NCI-H1694 (cell line): ENCODE measurements at places on chromosomes 7 and 10.

- DNase-seq: no peak
Measured at GRCh38 chr7:134818613-134819345, 39.3 kb downstream of the CALD1 start.

GRCh38 chr7:32648408-32649156 is 153.3 kb downstream of the AVL9 start:
- no peak for DNase-seq

GRCh38 chr7:78768859-78769258 is 684.6 kb downstream of the MAGI2 start:
- DNase-seq: no peak

DNA sequence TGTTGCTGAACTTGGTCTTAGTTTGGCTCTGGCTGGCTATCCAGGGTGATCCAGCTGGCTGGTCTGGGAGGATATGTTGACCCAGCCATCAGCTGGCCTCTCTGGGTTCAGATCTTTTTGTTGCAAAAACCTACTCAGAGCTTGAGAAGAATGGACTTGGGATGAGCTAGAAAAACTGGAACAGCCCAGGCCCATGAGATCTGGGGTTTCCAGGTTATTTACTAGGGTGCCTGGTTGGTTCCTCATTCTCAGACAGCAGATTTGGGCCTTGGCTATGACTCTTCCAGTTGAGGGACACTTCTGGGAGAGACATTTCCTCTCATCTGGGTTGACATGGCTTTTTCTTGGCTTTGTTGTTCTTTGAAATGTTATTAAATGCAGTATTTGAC is 116.6 kb downstream of the ADCY1 start:
- DNase-seq: no peak

DNA sequence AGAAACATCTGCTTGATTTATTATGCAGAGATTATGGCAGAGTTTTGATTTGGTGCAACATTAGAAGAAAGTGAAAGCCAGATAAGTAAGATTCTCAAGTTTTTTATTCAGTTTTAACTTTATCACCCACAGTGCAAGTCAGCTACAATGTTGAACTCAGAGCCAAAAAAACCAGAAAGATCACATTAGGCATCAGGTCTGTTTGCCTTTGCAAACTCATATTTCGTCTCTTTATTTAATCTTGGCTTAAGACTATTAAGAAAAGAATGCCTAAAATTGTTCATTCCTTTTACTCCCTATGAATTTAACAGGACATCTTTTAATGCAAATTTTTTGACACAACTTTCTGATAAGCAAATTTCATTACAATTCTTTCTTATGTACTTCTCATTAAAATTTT is 76.0 kb upstream of the TMEM26 start:
- no peak for DNase-seq

GRCh38 chr10:113228530-113228929 is 278.5 kb downstream of the TCF7L2 start:
- DNase-seq: no peak

GRCh38 chr10:28592953-28593352 is 60.0 kb downstream of the WAC start:
- no peak for DNase-seq

GRCh38 chr7:86257894-86258293 is 385.8 kb upstream of the GRM3 start:
- no peak for DNase-seq

DNA sequence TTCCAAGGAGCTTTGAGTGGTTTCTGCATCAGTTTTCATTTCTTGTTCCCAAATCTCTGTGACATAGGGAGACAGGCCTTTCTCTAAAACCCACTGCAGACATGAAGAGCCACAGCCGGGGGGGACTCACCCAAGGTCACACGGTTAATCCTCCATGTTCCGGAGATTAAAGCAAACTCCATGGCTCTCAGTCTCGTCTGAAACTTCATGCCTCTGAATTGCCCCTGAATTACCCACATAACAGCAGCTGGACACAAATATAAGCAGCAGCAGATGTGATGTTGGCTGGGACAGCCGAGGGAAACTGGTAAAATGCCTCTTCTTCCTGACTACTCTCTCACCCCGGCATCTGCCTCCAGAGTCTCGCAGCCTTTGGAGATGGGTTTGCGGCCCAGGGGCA is 402.2 kb downstream of the DNAJB6 start:
- no peak for DNase-seq

DNA sequence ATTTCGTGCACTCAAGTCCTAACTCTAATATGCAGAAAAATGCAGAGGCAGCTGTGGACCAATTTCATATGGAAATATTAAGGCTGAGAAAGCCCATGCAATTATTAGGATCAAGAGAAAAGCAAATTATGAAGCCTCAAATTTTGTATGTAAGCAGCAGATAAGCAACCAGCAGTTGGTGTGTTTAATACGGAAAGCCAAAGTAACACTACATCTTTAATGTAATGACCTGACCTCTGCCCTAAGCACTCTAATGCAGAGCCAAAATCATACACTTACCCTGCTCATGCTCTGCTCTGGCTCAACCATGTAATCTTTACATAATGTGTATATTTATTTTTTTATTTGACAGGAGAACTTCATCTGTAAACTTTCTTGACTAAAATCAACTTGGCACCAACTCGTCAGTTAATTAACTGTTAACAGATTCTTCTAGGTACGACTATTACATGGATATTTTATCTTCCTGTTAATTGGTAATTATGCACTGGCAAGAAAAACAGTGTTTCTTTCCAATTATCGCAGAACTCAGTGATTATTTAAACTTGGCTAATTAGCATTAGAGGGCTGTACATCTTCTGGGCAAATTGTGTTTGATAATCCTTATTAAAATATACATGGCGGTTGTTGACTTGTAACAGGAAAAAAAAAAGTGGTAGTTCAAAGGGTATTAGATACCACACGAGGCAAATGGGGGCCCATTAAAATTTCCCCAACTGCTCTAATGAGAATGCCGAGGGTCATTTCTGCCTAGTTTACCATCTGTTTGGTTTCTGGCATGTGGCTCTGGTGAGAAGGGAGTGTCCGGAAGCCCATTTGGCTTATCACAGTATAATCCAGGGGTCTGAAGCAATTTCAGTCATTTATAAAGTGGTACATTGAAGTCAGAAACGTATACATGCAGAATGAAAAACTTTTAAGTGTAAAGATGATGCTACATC is 94.5 kb downstream of the RELN start:
- peak; percentile 10 for DNase-seq

DNA sequence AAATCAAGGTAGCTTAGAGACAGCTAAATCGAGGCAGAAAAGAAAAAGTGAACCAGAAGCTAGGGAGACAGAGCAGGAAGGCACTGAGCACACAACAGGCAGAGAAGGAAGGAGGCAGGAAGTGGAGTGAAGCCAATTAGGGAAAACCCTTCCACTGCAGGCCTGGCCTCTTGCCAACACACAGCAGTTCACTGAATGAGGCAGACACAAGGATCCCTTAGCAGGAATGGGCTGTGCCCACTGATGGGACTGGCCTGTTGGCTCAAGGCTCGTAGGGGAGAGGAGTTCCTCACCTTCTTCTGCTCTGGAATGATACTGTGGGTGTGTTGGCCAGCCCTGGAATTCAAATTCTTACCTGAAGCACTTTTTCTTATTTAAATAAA is 220.3 kb upstream of the STK17A start:
- DNase-seq: no peak

- no peak for DNase-seq
Measured at GRCh38 chr10:132142396-132143161, 44.2 kb upstream of the DPYSL4 start.

DNA sequence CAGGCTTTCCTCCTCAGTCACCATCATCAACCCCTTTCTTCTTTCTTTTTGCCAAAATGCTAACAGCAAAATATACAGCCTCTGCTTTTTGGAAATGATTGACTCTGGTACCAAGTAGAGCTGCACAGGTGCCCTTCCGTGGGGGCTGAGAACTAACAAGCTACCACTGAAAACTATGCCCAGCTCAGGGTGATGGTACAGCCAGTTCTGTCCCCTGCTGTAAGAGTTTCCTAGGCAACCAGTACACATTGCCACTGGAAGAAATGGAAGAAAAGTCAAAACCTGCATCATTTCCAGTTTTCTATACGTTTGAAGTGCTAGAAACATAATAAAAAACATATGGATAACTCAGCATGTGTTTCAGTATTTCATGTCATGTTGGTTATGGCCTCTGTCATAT is 297.5 kb downstream of the PRKG1 start:
- no peak for DNase-seq

- no peak for DNase-seq
Measured at GRCh38 chr7:38211940-38212339, 33.9 kb downstream of the STARD3NL start.

- DNase-seq: no peak
Measured at GRCh38 chr10:30158325-30158960, 99.1 kb upstream of the JCAD start.

GRCh38 chr10:14971867-14972448 is 12.8 kb downstream of the MEIG1 start:
- peak; percentile 1 for DNase-seq

DNA sequence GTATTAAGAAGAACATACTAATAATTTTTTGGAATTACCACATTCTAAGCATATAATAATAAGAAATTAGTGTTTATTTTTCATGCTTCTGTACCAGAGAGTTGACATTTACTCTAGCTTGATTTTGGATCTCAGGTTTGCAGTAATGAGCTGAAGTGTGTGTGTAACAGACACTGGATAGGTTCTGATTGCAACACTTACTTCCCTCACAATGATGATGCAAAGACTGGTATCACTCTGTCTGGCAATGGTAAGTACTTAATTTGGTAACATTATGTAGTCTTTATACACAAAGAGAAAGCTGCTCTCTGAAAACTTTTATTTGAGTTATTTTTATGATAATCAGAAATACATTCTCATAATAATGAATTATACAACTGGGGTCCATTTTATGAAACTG is 54.1 kb downstream of the SRI start:
- DNase-seq: no peak

DNA sequence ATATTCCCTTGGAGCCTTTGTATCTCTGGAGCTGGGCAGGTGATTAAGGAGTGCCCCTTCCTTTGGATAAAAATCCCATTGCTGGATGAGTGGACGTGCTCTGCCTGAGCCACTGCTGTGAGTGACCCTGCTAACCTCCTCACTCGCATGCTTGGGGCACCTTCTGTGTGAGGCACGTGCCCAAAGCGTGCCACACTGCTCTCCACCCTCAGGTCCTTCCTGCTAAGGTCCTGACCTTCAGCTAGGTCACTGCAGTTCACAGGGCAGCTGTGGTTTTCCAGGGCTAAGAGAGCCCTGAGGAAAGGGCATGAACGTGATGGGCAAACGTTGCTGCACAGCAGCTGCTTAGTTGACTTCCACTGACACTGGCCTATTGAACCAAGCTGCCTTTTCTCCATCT is 204.4 kb upstream of the COBL start:
- DNase-seq: no peak

- no peak for DNase-seq
Measured at GRCh38 chr7:78605119-78605518, 806.5 kb downstream of the PHTF2 start.

DNA sequence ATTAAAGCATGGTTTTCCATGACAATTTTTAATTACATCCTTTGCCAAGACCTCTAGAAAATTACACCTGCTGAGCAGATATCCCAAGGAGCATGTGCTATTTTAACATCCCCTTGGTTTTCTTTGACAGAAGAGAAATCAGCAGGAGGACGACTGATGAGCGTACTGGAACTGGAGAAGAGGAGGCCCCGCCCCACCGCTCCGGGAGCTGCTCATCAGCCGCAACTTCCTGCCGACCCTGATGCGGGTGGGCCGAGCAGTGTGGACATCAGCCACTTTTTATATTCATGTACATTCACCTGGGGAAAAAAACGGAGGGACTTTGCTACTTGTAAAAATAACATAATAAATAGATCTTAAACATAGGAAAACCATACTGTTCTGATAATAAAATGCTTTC is 54.2 kb downstream of the CDC123 start:
- no peak for DNase-seq

DNA sequence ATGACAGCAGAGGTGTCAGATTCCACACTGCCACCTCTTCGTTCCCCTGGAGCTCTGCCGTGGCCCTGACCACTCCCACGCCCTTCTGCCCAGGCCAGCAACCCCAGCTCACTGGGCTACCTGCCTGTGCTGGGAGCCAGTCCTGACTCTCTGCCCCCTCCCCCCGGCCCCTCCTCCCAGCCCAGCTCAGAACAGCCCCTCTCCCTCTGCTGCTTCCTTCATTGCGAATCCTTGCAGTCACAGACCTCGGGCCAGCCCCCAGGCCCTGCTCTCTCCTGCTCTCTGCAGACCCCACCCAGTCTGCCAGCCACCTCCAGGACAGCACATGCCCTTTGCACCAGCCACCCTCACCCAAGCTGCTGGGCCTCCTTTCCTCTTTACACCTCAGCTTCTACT is 60.4 kb downstream of the TCERG1L start:
- DNase-seq: no peak

GRCh38 chr10:84118395-84119006 is 20.8 kb upstream of the GHITM start:
- DNase-seq: no peak

DNA sequence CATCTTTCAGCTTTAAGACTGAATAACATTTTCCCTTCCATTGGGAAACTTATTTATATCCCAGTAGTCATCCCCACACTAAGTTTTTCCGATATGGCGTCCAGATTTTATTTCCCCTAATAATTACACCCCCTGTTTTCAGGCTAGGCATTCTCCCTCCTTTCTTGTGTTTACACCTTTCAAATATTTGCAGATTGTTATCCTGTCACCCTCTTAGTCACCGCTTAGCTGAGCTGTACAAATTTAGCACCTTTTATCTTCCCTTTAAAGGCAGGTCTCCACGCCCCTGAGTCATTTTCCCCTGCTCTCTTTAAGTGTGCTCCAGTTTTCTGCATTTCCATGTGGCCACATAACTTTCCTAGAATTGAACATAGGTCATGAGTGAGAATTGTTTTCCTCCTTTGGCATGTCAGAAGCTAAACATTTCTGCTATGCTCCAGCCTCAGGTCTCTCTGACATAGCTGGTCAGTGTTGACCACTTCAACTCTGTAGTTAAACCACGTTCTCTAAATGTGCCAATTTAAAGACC is 47.4 kb downstream of the LRRC4 start:
- no peak for DNase-seq

- no peak for DNase-seq
Measured at GRCh38 chr10:29346296-29347001, 57.6 kb downstream of the LYZL1 start.

DNA sequence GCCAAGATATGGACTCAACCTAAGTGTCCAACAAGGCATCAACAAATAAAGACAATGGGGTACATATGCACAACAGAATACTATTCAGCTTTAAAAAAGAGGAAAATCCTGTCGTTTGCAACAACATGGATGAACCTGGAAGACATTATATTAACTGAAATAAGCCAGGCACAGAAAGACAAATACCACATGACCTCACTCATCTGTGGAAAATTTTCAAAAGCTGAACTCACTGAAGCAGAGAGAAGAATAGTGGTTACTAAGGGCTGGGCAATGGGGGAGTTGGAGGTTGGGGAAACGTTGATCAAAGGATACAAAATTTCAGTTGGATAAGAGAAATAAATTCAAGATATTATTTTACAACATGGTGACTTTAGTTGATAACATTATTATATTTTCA is 221.4 kb upstream of the PITRM1 start:
- no peak for DNase-seq
